ENCODE measurements at places on chromosomes 11 and 22.
A peak's percentile ranks its signal among the peaks of the same experiment; 100 is the strongest.

DNA sequence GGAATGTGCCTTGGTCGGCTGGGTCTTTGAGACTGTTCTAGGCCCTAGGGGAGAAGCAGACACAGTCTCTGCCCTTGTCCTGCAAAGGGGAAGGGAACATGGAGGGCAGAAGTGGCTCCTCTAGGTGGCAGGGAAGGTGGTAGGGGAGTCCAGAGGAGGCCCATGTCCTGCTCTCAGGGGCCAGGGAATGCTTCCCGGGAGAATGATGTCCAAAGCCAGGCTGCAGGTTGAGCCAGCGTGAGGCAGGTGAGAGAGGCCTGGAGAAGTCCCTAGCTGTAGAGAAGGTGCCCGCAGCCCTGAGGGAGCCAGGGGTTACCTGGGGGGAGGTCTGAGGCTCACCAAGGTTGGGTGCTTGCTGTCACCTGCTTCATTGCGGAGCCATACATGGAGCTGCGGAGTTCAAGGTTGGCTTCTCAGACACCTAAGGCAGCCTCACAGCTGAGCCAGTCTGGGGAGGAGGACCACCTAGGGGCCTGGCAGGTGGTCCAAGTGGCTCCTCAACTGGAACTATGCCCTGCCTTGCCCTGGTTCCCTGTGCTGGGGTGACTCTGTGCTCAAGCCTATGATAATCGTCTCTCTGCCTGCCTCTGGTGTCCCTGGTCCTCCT, 46.1 kb downstream of the SMIM38 start:
- no peak for DNase-seq

DNA sequence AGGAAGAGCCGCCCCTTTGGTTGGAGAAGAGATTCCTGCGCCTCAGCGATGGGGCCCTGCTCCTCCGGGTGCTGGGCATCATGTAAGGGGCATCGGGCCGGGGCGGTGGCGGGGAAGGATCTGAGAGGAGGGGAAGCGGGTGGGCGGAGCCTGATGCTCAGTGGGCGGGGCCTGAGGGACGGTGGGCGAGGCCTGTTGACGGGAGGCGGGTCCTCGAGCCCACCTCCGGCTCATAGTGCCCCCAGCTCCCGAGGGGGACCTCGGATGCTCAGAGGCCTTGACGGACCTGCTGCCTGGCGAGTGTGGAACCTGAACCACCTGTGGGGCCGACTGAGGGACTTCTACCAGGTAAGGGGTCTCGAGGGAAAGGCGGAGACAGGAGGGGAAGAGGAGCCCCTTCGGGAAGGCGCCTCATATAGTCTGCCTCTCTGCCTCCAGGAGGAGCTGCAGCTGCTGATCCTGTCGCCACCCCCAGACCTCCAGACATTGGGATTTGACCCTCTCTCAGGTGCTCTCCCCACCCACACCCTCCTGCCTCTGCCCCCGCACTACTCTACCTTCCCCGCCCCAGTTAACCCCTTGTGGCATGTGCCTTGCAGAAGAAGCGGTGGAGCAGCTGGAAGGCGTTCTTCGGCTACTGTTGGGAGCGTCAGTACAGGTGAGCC, 799 bp downstream of the CCDC88B start:
- DNase-seq: no peak

GRCh38 chr11:36195496-36196354, 93.5 kb downstream of the COMMD9 start:
- DNase-seq: peak; percentile 43

- no peak for DNase-seq
These were observed 689.7 kb downstream of the TBC1D22A start for GRCh38 chr22:47452184-47452583.

GRCh38 chr22:38220653-38221386, 19.0 kb downstream of the MAFF start:
- no peak for DNase-seq

DNA sequence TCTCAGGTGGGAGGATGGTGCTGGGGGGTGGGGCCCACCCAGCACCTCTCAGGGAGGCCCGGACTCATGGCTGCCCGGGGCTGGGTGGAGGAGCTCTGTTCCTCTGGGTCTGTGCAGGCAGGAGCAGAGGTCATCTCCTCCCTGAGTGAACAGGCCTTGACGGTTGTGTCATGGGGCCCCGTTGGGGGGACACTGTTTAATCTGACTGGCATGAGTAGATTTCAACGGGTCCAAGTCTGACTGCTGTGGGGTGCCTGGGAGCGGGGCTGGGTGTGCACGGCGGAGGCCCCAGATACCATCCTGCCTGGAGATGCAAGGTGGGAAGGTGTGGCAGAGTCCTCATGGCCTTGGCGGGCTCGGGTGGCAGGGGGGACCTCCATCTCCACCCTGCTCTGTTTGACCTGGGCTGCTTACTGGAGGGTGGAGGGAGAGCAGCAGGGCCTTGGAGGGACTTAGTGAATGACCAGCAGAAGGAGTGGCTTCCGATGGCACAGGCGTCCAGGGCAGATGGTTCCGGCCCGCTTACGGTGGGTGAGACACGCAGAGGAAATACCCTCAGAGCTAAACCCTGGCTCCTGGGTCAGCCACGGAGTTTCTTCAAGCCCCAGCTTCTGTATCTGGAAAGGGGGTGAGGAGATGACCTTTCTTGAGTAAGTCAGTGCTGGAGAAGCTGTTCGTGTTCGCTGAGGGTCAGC, 48.7 kb downstream of the SMIM38 start:
- DNase-seq: no peak

GRCh38 chr11:71080239-71081097, 171.9 kb downstream of the SHANK2 start:
- peak; percentile 73 for DNase-seq

GRCh38 chr11:46649180-46649738, 31.9 kb downstream of the ATG13 start:
- peak; percentile 98 for DNase-seq

DNA sequence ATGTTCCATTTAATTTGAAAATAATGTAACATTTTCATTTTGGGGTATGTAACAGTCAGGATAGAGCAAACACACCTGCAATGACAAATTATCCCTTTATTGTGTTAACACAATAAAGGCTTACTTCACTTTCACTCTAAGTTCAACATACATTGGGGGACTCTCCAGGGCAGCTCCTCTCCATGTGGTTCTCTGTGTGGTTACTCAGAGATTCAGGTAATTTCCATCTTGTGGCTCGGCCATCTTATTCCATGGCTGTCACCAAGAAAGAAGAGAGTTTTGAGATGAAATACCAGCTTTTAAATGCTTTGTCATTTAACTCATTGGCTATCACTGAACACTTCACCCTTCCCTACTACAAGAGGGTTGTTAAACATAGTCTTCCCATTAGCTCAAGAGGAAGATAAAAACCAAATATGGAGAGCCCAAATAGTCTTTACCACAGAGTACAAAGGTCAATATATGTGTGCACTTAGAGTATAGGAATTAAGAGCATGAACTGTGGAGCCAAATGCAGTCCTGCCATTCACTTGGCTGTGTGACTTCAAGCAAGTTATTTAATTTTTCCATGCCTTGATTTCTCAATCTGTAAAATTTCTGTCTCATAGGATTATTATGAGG, 10.6 kb upstream of the TPH1 start:
- no peak for DNase-seq

GRCh38 chr11:75632962-75633361, 35.9 kb downstream of the MAP6 start:
- no peak for DNase-seq

GRCh38 chr11:90246468-90246867, 23.6 kb upstream of the CHORDC1 start:
- no peak for DNase-seq

GRCh38 chr11:123103326-123103980, 41.5 kb upstream of the HSPA8 start:
- DNase-seq: peak; percentile 81

- no peak for DNase-seq
These were observed 7.1 kb upstream of the CDC42EP2 start for GRCh38 chr11:65307298-65308229.

DNA sequence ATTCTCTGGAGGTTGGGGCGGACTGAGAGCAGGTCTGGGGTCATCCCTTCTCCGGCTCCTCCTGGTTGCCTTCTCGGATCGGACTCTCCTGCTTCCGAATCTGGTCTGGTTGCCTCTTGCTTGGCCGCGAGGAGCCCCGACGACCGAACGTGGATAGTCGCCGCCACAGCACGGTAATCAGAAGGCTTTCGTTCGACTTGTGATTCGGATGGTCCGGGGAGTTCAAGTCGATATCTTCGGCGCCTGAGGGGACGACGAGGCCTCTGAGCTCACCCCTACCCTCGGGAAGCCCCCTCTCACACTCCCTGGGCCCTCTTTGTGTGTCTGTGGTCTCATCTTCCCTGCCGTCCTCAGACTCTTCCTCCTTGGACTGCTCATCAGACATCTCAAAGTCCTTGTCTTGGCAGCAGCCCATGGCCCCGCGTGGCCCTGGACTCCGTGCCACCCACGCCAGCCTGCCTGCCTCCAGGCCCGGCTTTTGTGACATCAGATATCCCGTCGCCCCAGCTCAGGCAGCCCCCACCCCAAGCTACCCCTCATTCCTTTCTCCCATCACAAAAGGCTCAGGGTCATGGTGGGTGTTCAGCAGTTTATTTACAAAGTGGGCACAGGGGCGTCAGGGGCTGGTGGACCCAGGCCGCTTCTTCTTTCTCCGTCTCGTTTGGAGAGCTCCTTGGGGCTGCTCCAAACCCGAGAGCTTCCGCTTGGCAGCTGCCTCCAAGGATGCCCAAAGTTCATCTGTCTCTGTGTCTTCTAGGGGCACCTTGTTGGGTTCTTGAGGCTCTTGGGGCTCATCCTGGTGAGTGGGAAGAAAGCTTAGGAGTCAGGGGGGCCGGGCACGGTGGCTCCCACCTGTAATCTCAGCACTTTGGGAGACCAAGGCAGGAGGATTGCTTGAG, at the start of gene TEX54:
TSS of gene TEX54 (minus strand) at position 506 of the 899 bp plus-strand sequence.
- no peak for DNase-seq

- no peak for DNase-seq
These were observed 5.1 kb upstream of the STIP1 start for GRCh38 chr11:64180891-64181290.

GRCh38 chr11:118139578-118139977, 13.0 kb downstream of the SCN4B start:
- no peak for DNase-seq

GRCh38 chr11:64690235-64690634, 32.8 kb downstream of the NRXN2 start:
- DNase-seq: no peak

- DNase-seq: peak; percentile 38
These were observed 955.5 kb upstream of the CHORDC1 start for GRCh38 chr11:91178366-91178765.

DNA sequence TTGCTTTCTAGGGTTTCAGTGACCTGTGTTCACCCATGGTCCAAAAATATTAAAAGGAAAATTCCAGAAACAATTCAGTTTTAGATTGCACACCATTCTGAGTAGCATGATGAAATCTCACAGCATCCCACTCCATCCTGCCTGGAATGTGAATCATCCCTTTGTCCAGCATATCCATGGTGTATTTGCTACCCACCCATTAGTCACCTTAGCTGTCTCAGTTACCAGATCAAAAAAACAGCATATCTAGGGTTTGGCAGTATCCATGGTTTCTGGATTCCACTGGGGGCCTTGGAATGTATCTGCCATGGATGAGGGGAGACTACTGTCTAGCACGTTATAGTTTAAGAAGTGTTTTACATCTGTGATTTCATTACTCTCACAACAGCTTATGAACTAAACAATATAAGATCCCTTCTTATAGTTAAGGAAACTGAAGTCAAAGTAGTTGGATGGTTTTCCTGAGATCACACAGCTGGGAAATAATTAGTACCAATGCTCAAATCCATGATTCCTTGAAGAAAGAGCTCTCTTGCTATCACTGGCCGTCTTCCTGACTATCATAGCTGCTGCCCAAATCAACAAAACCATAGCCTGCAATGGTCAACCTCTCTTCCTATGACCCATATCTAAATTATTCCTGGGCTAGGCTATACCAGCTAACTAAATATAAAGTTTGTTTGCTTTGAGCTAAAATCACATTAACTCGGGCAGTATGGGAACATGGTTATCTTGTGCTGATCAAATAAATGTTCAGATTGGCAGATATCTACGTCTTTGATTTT, 122.6 kb downstream of the MICAL2 start:
- peak; percentile 80 for DNase-seq

GRCh38 chr11:112004389-112004788, 20.8 kb upstream of the DLAT start:
- no peak for DNase-seq

- DNase-seq: peak; percentile 41
These were observed 28.0 kb upstream of the ZBED5 start for GRCh38 chr11:10885703-10886363.

DNA sequence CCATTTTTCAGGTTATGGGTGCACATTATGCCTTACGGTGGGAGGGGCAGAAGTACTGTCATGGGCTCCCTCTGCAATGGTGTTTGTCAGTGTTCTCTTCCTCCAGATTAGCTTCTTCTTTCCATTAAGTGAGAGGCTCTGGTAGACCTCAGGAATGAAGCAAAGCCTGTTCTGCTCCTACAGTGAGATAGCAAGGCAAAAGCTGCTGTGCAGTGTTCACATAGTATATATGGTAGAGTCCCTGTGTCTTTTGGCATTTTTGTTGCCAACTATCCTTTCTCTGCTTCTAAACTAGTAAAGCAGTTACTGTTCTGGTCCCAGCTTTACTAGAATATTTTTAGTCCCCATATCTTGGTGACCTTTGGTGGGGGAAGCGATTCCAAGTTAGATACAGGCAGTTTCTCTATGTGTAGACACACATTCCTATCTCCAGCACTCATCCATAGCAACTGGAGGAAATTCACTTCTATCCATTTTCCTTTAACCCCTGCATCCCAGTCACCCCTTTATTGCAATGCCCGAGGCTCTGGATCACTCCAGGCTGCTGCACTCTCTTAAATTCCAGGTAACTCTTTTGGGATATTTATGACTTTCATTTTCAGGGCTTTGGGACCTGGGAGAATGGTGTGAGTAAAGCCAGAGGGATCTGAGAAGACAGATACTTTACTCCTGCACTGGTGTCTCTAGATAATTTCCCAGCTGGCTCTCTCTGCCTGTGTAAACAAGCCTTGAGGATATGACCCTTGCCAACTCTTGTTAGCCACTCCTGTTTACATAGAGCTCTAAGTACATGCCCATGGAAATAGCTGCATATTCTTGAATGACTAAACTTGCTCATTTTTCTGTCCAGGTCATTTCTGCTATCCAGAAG, 3.9 kb upstream of the TRIM34 start:
- peak; percentile 93 for DNase-seq

- peak; percentile 86 for DNase-seq
These were observed 58.7 kb downstream of the DENND5A start for GRCh38 chr11:9206496-9206895.

GRCh38 chr11:45919806-45920530, 2.3 kb upstream of the PEX16 start:
- no peak for DNase-seq

- DNase-seq: no peak
These were observed 47.6 kb downstream of the MOB2 start for GRCh38 chr11:1438967-1439330.

GRCh38 chr22:29200901-29201300, 4.8 kb upstream of the EMID1 start:
- DNase-seq: no peak

- DNase-seq: peak; percentile 85
These were observed 3.5 kb upstream of the LARGE1 start for GRCh38 chr22:33923660-33924246.

GRCh38 chr11:133955081-133955891, 1.5 kb downstream of the IGSF9B start:
- DNase-seq: no peak
